ENCODE measurements at places on chromosomes 4 and X. TPM values are rescaled to one million over a fixed set of nuclear protein-coding genes. Genes with fewer than 3 reads are reported as not detected.
A peak's percentile ranks its signal among the peaks of the same experiment; 100 is the strongest.

The ATOH1 gene
- total RNA-seq, result not detected

DNA sequence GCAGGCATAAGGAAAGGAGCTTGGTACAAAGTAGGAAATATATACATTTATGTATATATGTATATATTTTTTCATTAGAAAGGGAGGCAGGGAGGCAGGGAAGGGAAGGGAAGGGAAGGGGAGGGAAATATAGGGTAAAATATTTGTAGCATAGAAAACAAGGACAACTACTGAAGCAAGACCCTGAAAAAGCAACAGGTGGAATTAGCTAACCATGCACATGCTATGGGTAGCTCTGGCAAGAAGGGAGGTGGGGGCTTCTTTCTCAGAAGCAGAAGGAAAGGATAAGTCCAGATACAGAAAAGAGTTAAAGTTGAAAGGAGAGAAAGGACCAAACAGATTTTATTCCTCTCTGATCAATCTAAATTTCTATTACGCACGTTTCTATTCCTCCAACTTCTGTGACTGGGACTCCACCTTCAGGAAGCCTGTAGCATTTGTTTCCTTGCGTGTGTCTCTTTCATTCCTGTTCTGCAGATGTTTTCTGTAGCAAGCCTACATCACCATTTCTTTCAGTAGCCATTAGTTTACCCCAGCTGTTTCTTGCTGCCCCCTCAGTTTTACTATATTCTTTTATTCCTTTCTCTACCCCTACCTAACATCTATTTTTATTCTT, 82.9 kb downstream of the OR13H1 start:
- no peak for DNase-seq
- peaks cover 16% of the 10 kb centered on the region for H3K27me3 ChIP-seq
- no peaks in the 10 kb centered on the region for H3K36me3 ChIP-seq
- no peak overlapping the region for H3K27ac ChIP-seq
- no peak overlapping the region for H3K4me3 ChIP-seq
- no peaks in the 10 kb centered on the region for H3K4me1 ChIP-seq

The MSX1 gene
- 0.24 TPM for total RNA-seq

- no peak overlapping the region for H3K27ac ChIP-seq
- no peak overlapping the region for H3K4me3 ChIP-seq
- DNase-seq, result no peak
- H3K4me1 ChIP-seq, result no peaks in the 10 kb centered on the region
- no peaks in the 10 kb centered on the region for H3K36me3 ChIP-seq
Measured at GRCh38 chr4:51942833-51943215, 77.3 kb downstream of the LRRC66 start.

The IL1RAPL2 gene
- not detected for total RNA-seq

GRCh38 chr4:16186986-16187385, 39.3 kb downstream of the TAPT1 start:
- no peaks in the 10 kb centered on the region for H3K4me1 ChIP-seq
- H3K36me3 ChIP-seq, result peaks cover 6% of the 10 kb centered on the region
- H3K4me3 ChIP-seq, result no peak overlapping the region
- no peak for DNase-seq
- no peaks in the 10 kb centered on the region for H3K27me3 ChIP-seq

The NDUFA1 gene
- 65.0 TPM for total RNA-seq

DNA sequence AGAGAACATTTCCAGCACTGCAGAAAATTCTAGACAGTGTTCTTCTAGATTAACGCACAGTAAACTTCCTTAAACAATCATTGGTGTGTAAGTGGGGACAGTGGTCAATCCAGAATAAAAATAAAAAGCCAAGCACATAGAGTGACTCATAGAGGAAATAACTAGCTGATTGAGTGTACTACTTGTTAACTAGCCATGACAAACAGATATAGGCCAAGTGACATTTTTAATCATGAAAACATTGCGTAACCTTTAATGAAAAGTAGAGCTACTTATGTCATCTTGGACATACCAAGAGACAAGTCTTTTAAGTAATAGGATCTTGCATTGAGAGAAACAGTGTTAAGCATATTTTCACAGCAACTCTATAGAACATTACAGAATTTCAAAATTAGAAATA, 233.9 kb upstream of the MAB21L2 start:
- DNase-seq, result no peak
- H3K36me3 ChIP-seq, result peaks cover 6% of the 10 kb centered on the region
- no peak overlapping the region for H3K4me3 ChIP-seq
- no peak overlapping the region for H3K27ac ChIP-seq

The SPATA4 gene
- total RNA-seq, result not detected

The SLIT2 gene
- not detected for total RNA-seq

The HHIP gene
- not detected for total RNA-seq

- no peaks in the 10 kb centered on the region for H3K27me3 ChIP-seq
- no peak overlapping the region for H3K27ac ChIP-seq
- H3K4me1 ChIP-seq, result no peaks in the 10 kb centered on the region
- H3K4me3 ChIP-seq, result no peak overlapping the region
- DNase-seq, result no peak
Measured at GRCh38 chrX:7580127-7580526, 262.8 kb upstream of the VCX start.

GRCh38 chr4:544386-545105, 31.5 kb downstream of the TMEM271 start:
- H3K27ac ChIP-seq, result no peak overlapping the region
- DNase-seq, result no peak
- no peaks in the 10 kb centered on the region for H3K4me1 ChIP-seq
- peaks cover 14% of the 10 kb centered on the region for H3K27me3 ChIP-seq
- H3K36me3 ChIP-seq, result peaks cover 15% of the 10 kb centered on the region

DNA sequence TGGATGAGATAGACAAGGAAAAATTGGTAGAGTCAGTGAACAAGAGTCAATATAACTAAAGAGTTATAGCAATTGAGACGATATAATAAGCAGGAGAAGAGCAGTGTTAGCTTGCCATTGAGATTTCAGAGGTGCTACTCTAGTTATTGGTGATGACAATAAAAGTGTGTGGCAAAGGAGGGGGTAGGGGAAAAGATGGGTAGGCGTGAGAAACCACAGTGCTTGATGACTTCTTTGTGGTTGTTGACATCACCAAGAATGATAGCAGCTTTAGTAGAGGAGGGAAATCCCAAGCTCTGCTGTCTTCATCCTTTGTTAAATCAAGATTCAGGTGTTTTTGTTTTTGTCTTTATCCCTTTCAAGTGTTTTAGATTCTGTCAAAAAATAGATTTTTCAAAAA, 179.9 kb upstream of the PPP3CA start:
- DNase-seq, result peak; percentile 89
- peak overlapping the region; percentile 16 for H3K4me3 ChIP-seq
- peaks cover 28% of the 10 kb centered on the region for H3K4me1 ChIP-seq
- H3K27me3 ChIP-seq, result peaks cover 49% of the 10 kb centered on the region

The KLB gene
- not detected for total RNA-seq

- no peak overlapping the region for H3K4me3 ChIP-seq
- peaks cover 3% of the 10 kb centered on the region for H3K27me3 ChIP-seq
- no peak overlapping the region for H3K27ac ChIP-seq
- H3K4me1 ChIP-seq, result peaks cover 16% of the 10 kb centered on the region
- no peaks in the 10 kb centered on the region for H3K36me3 ChIP-seq
- no peak for DNase-seq
Measured at GRCh38 chr4:121308828-121309227, 72.0 kb downstream of the QRFPR start.

- DNase-seq, result no peak
- no peaks in the 10 kb centered on the region for H3K36me3 ChIP-seq
- H3K4me3 ChIP-seq, result no peak overlapping the region
- no peak overlapping the region for H3K27ac ChIP-seq
- peaks cover 15% of the 10 kb centered on the region for H3K4me1 ChIP-seq
- no peaks in the 10 kb centered on the region for H3K27me3 ChIP-seq
Measured at GRCh38 chr4:147747787-147748454, 16.0 kb downstream of the ARHGAP10 start.

- H3K36me3 ChIP-seq, result peaks cover 20% of the 10 kb centered on the region
- no peak overlapping the region for H3K27ac ChIP-seq
- H3K4me3 ChIP-seq, result no peak overlapping the region
Measured at GRCh38 chr4:36164900-36165630, 79.2 kb downstream of the ARAP2 start.

The RTL5 gene
- total RNA-seq, result 0.33 TPM

The GSX2 gene
- not detected for total RNA-seq

DNA sequence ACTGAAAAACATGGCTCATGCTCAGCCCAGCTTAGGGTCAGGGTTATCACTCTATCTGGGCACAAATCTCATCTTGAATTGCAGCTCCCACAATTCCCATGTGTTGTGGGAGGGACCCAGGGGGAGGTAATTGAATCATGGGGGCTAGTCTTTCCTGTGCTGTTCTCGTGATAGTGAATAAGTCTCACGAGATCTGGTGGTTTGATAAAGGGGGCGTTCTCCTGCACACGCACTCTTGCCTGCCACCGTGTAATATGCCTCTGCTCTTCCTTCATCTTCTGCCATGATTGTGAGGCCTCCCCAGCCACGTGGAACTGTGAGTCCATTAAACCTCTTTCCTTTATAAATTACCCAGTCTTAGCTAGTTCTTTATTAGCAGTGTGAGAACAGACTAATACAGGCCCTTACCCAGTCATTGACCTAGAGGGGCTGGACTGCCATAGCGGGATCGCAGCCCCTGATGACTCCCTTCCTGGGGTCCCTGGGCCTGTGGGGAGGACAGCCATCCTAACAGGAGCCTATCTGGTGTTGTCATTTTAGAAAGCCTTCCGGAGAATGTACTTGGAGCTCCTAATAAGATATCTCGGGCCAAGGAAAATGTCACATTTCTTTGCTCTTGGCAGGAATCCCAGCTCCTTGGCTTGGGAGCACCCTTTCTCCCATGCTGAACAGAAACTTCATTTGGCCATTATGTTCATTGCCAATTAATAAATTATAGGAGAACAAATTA, 112.6 kb downstream of the PHKA2 start:
- H3K36me3 ChIP-seq, result no peaks in the 10 kb centered on the region
- no peaks in the 10 kb centered on the region for H3K27me3 ChIP-seq
- no peak overlapping the region for H3K4me3 ChIP-seq
- no peak overlapping the region for H3K27ac ChIP-seq

The FAAH2 gene
- 1.1 TPM for total RNA-seq

Measured in natural killer cell treated with Interleukin-12 subunit alpha and Interleukin-12 subunit beta and Interleukin-15 and Interleukin-18, amount 100 ng/mL, for 72 hours (primary cell).